Activated CD4-positive, alpha-beta T cell treated with anti-CD3 and anti-CD28 coated beads, Interleukin-2, Interleukin-6, amounts not matched to agents 100 ng/mL and 50 ng/mL, durations not matched to agents 16 hours and 8 hours (primary cell): ENCODE measurements at places on chromosomes 1 and 21.

- DNase-seq: no peak
Observed at GRCh38 chr1:119052267-119052666, 64.1 kb upstream of the TBX15 start.

- no peak for DNase-seq
Observed at GRCh38 chr1:64892576-64893573, 73.5 kb downstream of the JAK1 start.

DNA sequence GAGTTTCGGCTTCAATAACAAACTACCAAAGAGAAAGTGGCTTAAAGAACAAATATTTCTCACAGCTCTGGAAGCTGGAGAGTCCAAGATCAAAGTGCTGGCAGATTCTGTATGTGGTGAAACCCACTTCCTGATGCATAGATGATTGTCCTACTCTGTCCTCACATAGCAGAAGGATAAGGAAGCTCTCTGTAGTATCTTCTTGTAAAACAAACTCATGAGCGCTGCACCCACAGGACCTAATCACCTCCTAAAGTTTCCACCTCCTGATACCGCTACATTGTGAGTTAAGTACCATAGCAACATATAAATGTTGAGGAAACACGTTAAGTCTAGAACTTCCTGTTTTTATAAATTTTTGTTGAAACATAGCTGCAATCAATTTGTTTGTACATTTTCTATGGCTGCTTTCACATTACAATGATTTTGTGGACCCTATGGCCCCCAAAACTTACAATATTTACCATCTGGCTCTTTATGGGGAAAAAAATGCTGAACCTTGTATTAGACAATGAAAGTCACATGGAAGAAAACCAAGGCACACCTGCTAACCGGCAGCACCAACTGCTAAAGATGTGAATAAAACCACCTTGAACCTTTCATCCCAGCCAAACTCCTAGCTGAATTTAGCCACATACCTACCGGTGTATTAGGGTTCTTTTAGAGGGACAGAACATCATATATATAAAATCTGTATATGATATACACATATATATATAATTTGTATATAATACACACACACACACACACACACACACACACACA, 1423.4 kb downstream of the NCAM2 start:
- no peak for DNase-seq

- no peak for DNase-seq
Observed at GRCh38 chr1:40974945-40975344, 4.6 kb upstream of the CTPS1 start.

GRCh38 chr1:234917495-234918180, 211.0 kb downstream of the TOMM20 start:
- no peak for DNase-seq

DNA sequence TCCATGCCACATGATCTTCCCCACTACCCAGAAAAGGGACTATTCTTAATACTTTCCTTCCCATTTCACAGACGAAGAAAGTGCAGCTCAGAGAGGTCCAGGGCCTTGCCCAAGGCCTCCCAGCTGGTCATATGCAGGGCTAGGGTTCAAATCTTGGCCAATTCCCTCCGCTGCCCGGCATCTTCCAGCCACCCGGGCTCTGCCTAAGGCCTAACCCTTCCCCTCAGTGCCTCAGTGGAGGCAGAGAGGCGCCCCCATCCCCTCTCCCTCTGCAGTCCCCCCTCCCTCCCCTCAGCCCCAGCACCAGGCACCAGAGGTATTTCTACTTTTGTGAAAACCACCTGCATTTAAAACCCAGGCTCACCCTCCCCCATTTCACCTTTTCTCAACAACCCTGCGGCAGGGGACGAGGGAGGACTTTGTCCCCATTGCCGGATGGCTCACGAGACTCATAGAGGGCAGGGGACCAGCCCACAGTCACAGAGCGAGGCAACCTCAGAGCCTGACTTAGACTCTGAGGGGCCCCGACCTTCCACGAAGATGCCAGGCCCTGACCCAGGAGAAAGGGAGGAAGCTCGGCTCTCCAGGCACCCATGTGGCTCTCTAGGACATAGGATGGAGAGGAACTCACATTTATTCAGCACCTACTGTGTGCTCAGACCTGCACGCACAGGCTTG, 12.3 kb downstream of the LAPTM5 start:
- DNase-seq: no peak

GRCh38 chr1:233732206-233732605, 118.3 kb downstream of the KCNK1 start:
- no peak for DNase-seq

GRCh38 chr1:90394247-90394646, 322.9 kb downstream of the BARHL2 start:
- no peak for DNase-seq

GRCh38 chr1:52599236-52599635, 2.9 kb upstream of the GPX7 start:
- no peak for DNase-seq
